ENCODE measurements at places on chromosomes 7 and 10.

DNA sequence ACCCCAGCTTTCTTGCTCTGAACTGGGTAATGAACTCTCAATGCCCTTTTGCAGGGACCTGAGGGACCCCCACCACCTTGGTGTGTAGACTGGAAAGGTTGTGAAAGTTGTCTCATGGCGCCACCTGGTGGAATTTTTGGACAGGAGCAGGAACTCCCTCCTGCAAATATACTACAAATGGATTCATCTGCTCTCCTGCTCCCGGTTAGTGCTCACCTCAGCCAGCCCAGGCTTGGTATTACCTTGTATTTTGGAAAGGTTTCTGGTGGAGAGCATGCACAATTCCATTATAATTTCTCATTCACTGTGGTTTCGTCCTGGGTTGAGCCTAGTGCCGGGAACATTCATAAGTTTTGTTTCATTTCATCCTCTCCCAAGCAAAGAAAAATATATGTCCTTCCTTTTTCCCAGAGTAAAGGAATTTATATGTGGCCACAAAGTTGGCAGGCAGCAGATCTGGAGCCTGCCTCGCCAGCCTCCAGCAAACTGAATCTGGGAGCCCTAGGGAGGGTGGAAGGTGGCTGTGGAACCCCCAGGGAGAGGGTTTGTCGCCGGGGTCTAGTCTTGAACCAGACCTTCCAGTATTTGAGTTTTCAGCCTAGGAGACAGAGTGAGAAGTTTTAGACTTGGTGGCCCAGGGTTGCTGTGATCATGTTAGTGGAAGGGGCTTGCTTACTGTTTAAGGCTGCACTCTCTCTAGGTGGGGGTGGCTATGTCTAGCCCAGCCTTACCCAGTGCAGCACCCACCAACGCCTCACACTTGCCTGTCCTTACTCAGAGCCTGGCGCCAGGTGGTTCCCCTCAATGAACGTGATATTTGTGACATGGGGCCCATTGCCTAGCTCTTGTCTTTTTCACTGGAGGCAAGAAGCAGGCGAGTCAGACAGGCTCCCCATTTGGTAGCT is 9.5 kb downstream of the FAM241B start:
- DNase-seq = peak; percentile 66

- no peak for DNase-seq
Measured at GRCh38 chr10:51666456-51666855, 32.9 kb downstream of the CSTF2T start.

- no peak for DNase-seq
Measured at GRCh38 chr10:12703813-12704212, 297.7 kb downstream of the CCDC3 start.

GRCh38 chr10:133260895-133261725 is 15.6 kb downstream of the ADAM8 start:
- DNase-seq = no peak

DNA sequence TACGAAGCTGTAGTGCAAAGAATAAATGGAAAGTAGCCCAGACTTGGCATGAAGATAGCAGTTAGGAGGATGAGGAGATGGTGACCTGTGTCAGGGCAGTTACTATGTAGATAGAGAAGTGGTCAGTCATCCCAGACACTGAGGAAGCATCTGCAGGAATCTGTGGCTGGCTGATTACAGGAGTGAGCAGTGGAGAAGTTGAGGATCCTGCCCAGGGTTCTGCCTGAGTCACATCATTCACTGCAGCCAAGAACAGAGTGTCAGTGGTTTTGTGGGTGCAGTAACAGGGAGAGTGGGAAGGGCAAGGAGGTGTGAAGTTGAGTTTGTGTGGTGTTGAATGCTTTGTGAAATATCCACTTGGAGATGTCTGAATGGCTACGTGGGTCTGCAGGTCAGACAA is 676.4 kb upstream of the NRP1 start:
- DNase-seq = no peak

DNA sequence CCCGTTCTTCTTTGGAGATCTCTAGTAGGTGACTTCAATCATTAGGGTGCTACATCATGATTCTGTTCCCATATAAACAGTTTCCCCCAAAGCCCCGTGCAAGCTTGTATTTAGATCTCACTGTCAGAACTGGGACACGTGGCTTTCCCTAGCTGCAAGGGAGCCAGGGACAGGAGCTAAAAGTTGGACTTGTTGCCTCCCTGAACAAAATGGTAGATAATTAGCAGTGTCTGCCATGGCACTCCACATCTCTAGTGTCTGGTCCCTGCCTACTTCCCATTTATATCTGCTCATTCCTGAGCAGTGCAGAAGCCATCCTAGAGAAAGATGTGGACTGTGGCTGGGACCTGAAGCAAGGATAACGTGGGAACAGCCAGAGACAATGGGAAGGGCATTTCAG is 76.6 kb upstream of the FGFR2 start:
- no peak for DNase-seq

- no peak for DNase-seq
Measured at GRCh38 chr10:47443145-47443544, 40.8 kb downstream of the ANXA8 start.

- DNase-seq = no peak
Measured at GRCh38 chr7:116652793-116653192, 19.2 kb upstream of the MET start.

DNA sequence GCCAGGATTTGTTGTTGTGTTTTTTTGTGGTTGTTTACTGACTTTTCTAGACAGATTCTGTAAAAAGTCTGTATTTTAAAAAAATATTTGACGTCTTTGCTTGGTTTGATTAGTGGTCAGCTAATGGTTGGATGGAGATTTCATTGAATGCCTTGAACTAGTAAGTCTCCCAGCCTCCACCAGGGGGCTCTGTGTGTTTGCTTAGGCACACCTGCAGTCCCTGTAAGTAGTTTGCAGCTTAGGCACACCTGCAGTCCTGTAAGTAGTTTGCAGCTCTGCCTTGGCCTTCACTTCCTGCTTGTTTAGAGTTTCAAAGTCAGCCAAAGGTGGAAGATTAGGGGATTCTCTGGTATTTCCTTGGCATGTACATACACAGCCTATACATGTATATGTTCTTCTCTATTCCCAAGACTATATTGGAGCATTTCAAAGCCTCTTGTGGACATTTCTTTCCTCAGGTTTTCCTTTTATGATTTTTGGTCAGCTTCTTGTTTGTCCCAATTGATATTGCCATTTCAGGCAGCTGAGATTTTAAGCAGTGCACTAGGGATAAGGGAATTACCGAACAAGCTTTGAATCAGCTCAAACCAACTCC is 101.6 kb downstream of the CCSER2 start:
- DNase-seq = peak; percentile 60

DNA sequence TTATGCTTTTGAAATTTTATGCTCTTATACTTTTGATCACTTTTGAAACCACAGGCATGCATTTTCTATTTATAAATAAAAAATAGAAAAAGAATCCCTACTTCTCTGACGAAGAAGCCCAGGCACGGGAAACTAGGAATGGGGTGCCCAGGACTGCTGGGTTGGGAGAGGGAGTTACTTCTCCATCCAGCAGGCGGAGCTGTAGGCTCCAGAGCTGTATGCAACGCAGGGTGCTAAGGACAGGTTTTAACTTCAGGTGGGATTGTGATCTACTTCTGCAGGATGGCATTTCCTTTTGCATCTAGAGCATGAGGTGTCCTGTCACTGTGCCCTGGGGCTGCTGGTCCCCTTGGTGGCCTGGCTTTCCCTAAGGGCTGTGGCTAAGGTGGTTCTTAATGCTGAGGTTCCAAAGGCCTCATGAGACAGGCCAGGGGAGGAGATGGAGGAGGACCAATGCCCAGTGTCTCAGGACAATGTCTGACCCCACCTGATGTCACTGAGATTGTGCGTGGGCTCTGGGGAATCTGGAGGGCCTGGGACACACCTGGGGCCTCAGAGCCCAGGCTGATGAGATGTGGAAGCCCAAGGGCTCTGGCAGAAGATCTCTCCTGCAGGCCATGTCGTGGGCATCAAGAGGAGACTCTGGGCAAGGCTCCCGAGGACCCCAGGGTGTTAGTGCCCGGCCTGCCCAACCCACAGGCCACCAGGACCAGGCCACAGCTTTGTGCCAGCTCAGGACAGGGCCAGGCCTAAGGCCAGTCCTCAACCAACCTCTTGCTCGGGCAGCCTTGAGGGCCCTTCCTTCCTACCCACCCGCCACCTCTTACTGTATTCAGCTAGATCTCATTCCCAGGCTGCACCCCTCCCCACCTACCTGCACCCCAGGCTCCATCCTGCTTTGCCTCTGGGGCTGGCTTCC is 507 bp downstream of the CCDC201 start:
- DNase-seq = peak; percentile 32

DNA sequence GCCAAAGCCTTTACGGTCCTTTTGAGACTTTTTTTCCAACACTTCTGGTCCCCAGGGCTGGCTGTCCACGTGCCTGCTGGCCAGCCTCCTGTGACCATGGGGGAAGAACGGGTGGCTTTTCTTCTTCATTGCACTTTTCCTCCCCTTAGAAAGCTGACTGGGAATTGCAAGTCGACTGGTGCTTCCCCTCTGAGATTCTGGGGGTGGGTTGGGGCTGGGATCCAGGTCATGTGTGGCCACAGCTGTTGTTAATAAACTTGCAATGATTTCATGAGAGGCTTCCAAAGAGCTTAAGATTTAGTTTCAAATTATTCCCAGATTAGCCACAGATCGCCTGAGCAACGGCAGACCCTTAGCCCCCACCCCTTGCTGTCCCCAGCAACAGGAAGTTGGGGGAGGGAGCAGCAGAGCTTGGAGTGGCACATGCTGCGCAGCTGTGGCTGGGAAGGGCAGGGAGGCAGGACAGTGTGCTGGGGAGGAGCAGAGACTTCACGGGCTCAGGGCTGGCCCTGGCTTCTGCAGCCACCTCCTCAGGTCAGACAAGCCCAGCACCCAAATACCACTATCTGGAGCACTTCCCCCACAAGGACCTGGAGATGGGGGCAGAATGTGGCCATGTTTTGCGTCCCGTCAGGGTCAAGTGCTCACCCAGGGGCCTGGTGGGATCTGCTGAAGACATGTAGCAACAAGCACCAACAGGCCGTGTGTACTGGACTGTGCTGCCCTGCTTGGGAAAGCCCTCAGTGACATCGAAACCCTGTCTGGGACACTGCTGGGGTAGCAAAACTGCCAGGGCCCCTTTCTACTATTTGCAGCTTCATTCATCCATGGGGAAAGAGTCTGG is 147.1 kb downstream of the RNF216 start:
- DNase-seq = no peak

DNA sequence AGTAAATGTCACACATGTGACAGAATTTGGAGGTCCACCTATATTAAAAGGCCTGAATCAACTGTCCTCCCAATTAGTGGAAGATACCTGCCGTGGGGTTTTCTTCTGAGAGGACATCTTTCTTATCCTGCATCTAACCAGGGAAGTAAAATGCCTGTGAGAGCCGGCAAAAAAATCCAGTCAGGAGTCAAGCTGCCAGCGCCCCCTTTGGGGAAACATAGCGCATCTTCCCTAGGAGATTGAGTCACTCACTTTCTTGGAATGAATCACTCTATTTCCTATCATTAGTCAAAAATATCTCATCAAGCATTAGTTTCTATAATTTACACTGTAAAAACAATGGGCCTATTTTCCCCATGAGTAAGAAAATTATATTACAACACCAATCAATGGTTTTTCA is 66.4 kb upstream of the ANK3 start:
- no peak for DNase-seq

GRCh38 chr7:112449353-112449752 is 907 bp upstream of the IFRD1 start:
- no peak for DNase-seq

DNA sequence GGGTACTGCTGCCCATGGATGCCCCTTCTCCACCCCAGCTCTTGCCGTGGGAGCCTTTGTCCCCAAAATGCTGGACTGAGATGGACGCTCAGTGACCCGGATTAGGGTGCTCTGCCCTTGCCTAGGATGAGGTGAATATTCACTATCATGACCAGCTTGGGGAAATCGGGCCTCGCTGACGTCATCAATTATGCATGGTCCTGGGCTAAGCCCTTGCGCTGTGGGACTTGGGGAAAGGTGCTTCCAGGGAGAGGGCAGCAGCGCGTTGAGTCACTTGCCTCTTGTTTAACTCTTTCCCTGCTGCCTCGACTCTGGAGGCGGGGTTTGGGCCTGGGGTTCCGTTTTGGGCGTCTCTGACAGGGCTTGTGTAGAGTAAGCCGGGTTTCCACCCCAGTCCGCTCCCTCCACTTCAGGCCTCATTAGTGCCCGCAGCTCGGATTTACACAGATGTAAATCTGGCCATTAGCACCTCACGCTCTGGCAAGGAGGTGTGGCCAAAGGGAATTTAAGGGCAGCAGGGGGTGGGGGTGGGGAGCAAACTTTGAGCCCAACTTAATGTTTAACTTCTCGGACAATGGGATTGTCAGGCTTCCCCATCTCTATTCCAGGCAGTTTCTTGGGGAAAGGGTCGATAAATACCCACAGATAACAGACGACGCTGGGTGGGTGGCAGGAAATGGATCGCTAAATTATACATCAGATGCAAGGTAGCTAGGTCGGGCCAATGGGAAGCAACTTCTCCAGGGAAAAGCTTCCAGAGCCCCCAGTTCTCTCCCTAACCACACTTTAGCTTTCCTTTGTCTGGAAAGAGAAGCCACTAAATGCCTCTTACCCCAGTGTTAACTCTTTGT is 51.3 kb upstream of the TCF7L2 start:
- peak; percentile 85 for DNase-seq

DNA sequence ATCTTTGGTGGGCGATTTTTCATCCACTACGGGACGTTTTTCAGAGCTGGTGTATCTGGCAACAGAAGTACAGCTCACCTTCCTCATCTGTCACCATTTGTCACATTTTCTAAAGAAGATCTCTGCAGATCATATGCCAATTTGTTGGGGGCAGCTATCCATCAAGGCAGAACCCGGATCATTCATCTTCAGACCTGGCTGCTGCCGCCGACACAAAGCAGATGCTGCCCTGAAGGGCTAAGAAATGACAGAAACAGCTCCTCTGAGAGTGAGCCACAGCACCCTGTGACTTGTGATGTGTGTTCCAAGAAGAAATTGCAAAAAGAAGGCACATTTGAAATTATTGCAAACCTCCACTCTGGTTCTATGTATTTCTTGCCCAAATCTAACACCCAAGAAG is 290.9 kb downstream of the GFRA1 start:
- DNase-seq = no peak

DNA sequence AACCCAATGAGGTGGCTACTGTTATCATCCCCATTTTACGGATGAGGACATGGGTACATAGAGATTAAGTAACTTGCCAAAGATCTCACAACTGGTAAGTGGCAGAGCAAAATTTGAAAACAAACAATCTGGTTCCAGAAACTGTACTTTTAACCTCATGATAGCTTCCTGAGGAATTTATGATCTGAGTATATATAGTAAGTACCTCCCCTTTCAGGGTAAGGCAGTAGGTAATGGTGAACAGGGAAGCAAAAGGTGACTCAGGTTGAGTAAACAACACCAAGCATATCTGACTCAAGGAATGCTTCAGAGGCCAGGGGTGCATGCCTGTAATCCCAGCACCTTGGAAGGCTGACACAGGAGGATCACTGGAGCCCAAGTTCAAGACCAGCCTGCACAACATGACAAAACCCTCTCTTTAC is 21.1 kb downstream of the KLLN start:
- no peak for DNase-seq

DNA sequence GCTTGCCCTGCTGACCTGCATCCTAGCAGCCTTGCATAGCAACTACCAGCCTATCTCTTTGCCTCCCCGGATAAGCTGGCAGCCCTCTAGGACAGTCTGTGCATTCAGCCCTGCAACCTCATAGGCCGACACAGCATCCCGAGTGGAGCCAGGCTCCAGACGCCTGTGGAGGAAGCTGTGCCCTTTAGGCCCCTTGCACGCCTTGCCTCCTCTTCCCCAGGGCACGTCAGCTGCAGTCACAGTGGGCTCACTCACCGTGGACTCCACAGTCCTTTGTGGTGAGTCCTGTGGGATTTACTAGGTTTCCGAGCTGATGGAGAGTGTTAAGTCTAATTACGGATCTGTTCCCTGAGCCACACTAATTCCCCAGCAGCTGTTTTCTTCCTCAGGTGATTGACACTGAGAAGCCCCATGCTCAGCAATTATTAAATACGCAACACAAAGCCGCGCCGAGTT is 540.0 kb downstream of the TCERG1L start:
- no peak for DNase-seq
